Suprapubic skin (tissue), 4 donors: ENCODE measurements at places on chromosomes 16 and 17. TPM values are rescaled to one million over a fixed set of nuclear protein-coding genes. Genes with fewer than 3 reads are reported as not detected.

- DNase-seq: peak; percentile 74
Observed at GRCh38 chr17:43767713-43768059, 9.1 kb upstream of the SOST start.

- no peak for DNase-seq
Observed at GRCh38 chr17:78130090-78130436, 508 bp upstream of the TMC8 start.

DNA sequence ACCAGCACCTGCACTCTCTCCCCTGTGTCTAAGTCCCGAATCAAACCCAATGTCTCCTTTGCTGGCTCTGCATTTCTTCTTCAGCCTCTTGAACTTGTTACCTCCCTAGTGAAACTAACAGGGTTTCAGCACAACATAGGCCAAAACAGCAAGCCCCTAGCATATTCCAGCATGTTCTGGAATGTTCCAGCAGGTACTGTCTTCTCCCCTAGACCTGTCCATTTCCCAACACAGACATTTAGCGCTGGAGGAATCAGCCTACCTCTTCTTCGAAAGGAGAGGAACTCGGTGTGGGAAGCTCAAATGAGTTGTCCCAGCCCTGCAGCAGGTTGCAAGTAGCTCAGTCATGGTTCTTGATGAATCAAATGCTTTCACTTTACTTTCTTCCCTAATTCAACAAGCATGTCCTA is 47.1 kb downstream of the LITAF start:
- DNase-seq: no peak

- DNase-seq: no peak
Observed at GRCh38 chr17:50458270-50458669, 10.4 kb downstream of the CHAD start.

DNA sequence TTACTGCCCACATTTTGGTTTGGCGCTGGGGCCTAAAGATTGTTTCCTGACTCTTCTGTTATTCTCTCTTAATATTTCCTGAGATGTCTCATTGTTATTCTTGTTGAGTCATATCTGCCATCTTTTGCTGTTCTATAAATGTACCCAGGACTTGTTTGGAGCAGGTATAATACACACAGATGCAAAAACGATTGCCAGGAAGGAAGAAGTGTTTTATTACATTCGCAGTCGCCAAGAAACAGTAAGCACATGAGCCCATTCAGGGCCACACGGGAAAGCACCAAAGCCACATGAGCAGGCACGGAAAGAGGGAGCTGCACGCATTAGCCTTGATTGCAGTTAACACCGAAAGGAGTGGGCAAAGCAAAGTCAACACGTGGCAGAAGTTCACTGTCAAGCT is 70.2 kb downstream of the ARHGAP44 start:
- no peak for DNase-seq

DNA sequence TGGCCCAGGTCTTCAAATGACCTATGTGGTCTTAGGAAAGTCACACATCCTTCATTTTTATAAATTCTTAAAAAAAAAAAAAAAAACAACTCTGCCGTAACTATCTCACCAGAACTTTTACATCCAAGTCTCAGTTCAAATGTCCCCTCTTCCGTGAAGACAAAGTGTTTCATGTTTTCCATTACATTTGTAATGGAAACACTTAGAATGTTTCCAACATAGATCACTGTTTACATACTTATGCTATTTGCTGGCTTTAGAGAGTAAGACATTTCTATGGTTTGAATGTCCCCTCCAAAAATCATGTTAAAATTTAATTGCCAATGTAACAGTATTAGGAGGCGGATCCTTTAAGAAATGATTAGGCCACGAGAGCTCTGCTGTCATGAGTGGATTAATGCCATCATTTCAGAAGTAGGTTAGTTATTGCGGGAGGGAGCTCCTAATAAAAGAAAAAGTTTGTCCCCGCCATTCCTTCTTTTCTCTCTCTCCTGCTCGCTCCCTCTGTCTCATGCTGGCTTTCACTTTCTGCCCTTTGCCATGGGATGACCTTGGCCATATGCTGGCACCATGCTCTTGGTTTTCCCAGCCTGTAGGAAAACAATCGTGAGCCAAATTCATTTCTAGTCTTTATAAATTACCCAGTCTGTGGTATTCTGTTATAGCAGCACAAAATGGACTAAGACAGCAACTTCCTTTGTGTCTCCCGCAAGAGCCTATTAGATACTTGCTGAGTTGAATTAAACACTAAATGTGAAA is 887.8 kb upstream of the SOX9 start:
- DNase-seq: no peak

- no peak for DNase-seq
Observed at GRCh38 chr17:55124730-55125360, 139.9 kb upstream of the HLF start.

GRCh38 chr17:45143767-45144198 is 4.5 kb upstream of the HEXIM1 start:
- peak; percentile 96 for DNase-seq

DNA sequence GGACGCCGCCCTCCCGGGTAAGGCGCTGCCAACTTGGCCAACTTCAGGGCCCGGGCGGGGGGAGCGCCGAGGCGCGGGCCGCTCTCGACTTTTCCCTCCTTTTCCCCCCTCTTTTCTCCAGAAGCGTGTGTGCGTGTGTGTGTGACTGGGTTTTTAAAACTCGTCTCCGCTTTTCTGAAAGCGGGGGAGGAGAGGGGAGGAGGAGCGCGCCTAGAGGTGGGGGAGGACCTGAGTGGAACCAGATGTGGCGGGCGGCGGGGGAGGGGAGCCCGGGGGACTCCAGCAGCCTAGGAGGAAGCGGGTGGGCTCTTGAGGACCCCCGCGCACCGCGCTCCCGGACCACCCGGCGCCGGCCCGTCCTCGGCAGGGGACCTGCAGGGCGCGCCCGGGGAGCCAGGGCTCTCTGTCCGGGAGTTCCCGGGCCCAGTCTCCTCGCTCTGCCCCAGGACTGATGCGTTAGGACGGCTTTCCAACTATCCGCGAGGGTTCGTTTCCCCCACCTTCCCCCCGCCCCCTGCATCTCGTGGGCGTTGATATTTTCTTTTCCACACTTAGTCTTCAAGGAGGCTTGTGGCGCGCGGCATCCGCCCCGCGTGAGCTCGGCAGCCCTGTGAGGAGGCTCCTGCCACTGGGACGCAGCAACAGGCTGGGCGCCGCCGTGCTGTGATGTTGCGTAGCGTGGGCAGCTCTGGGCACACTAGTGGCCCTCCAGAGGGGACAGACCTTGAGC is 599 bp downstream of the MRC2 start:
- no peak for DNase-seq

- peak; percentile 24 for DNase-seq
Observed at GRCh38 chr17:74148901-74149596, 54.4 kb upstream of the RPL38 start.

DNA sequence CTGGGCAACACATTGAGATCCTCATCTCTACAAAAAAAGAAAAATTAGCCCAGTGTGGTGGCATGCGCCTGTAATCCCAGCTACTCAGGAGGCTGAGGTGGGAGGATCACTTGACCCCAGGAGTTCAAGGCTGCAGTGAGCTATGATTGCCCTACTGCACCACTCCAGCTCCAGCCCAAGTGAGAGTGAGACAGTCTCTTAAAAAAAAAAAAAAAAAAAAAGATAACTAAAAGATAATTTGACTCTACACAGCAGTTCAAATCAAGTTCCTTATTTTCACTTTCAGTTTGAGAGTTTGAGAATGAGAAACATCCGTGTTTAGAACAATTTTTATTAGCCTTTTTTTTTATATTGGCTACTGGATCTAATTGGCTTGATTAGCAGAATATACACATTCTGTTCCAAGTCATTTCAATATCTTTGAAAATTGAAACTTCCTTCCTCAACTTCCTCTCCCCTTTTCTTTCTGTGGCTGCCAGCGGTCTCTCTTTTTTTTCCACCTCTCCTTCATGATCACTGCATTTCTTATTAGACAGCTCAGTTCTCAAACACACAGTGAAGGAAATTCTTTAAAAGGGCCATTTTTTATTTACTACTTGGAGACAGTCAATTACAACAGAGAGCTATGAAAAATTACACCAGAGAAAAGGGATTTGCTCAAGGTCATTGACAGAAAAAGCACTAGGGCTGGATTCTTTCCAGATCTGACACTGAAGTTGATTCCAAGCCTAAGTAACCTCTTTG is 4.5 kb upstream of the ACSF2 start:
- no peak for DNase-seq

- no peak for DNase-seq
Observed at GRCh38 chr16:306911-307370, 24.0 kb downstream of the PDIA2 start.

DNA sequence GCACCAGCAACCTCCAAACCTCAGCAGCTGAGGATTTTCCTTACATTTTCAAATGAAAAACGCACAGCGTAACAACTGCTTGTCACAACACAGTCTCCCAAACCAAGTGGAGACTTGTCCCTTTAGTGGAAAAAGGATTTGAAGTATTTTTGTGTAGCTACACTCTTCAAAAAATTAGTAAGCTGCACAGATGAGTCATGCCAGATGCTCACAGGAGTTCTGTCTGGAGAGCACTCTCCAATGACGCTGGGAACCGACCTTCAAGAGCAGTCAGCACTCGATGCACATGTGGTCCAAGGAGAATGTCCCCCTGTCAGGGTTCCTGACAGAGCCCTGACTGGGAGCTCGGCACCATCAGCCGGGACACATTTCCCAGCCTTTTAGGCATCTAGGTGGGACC is 39.8 kb downstream of the MAP1LC3B start:
- no peak for DNase-seq

DNA sequence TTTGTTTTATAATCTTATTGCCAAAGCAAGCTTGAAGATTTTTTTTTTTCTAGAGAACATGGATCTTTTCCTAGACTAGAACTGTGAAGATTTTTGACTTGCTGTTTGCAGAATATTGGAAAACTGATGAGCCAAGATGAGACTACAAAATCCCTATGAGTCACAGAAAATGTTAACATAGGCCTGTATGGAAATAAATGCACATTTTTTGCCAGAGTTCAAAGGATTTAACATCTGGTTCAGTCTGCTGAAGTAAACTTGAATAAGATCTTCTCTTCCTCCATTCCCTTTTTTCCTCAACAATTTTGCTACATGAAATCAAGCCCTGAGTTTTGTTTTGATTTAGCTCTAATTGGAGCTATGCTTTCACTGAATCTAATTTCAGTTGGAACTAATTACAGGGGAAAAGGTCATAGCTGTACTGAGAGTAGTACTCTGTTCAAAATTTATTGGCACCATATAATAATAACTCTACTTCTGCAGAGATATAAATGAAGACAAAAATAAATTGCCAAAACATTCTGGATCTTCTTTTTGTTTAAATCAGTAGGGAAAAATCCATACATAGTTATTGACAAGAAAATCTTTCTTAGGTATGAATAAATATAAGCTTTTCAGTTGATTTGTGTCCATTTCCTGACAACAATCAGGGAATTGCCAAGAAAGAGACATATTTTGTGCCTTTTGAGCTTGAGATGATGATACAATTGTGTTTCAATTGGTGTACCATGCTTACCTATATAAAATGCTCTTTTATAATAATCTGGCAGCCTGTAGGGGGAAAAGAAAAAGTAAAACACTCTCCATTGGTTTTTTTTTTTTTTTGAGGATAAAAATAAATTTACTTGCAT is 387.5 kb upstream of the GOT2 start:
- no peak for DNase-seq

- no peak for DNase-seq
Observed at GRCh38 chr17:69282002-69282401, 44.9 kb downstream of the ABCA5 start.

GRCh38 chr17:80485846-80486245 is 9.4 kb upstream of the NPTX1 start:
- DNase-seq: no peak

- DNase-seq: no peak
Observed at GRCh38 chr17:6035801-6036394, 34.3 kb upstream of the WSCD1 start.

- DNase-seq: no peak
Observed at GRCh38 chr17:10271106-10271562, 72.7 kb upstream of the GAS7 start.

DNA sequence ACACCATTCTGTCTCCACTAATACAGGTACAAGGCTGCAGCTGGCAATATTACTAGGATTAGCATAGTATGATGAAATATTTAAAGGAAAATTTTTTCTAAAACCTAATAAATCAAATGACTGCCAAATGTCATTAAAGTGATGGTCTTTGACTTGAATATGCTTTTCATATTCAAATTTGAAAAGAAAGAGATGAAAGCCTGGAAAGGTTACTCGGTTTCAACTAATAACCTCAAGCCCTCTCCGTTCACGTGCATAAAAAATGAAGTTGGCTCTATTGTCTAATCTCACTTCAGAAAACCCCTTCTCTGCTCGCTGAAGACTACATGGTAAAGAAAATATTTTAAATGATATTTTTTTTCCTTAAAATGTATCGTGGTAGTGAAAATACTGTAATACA is 83.2 kb downstream of the RPGRIP1L start:
- DNase-seq: no peak

DNA sequence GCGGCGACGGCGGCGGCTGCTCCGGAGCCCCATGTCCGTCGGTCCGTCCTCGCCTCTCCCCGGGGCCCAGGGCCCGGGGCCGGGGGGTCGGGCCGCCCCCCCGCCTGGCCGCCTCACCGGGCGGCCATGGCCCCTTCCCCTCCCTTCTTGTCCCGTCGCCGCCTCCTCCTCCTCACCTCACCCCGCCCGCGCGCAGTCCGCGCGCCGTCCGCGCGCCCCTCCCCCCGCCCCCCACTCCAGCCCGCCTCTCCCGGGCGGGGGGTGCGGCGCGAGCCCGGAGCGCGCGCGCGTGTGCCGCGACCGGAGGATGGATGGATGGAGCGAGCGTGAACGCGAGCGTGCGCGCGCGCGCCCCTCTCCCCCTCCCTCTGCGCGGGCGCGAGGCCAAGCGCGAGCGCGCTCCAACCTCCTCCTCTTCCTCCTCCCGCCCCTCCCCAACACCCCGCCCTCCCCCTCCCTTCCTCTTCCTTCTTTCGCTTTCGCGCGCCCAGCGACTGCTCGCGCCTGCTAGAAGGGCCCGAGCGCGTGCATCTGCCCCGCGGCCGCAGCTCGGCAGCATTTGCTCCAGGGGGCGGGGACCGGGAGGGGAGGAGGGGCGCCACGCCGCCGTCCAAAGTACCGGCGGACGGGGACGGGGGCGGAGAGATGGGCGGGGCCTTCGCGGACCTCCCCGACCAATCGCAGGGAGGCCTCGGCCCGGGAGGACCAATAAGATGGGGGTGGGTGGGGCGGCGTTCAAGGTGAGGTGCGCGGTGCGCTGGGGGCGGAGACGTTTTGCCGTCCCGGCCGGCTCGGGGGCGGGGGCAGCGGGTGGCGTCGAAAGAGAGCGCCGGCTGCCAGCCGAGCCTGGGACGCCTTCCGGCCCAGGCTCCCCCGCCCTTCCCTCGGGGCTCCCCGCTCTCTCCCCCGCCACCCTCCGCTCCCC is at the start of gene ATXN7L3:
Gene ATXN7L3 (minus strand): TSS at position 332 of the 925 bp plus-strand sequence. CDS start 1,814 bp downstream, outside the sequence.
- DNase-seq: peak; percentile 100

KRTAP1-5 gene
- total RNA-seq: 63.2 TPM

CTF1 gene
- total RNA-seq: 1.3 TPM

ASIC2 gene
- total RNA-seq: not detected

TPSAB1 gene
- 36.8 TPM for total RNA-seq

PRR35 gene
- not detected for total RNA-seq

NOG gene
- total RNA-seq: 0.30 TPM

SULT1A1 gene
- 2.5 TPM for total RNA-seq

KRT25 gene
- 92.6 TPM for total RNA-seq

CA10 gene
- not detected for total RNA-seq

KRTAP9-2 gene
- total RNA-seq: 60.8 TPM

CDR2 gene
- total RNA-seq: 24.6 TPM

CCR7 gene
- not detected for total RNA-seq

TM4SF5 gene
- total RNA-seq: not detected
